AG10803 (cell line): ENCODE measurements at places on chromosomes 2 and 18.

GRCh38 chr2:75982719-75983118, 272.0 kb upstream of the GCFC2 start:
- no peak for DNase-seq

GRCh38 chr2:65458999-65459398, 26.6 kb upstream of the SPRED2 start:
- no peak for DNase-seq

GRCh38 chr2:216142540-216142939, 33.4 kb downstream of the XRCC5 start:
- peak; percentile 84 for DNase-seq

GRCh38 chr2:99900556-99900955, 241.8 kb downstream of the AFF3 start:
- DNase-seq: no peak

GRCh38 chr2:19574778-19575260, 216.4 kb upstream of the OSR1 start:
- DNase-seq: peak; percentile 89
